Osteoblast (primary cell): ENCODE measurements at places on chromosomes 6 and 20. TPM values are rescaled to one million over a fixed set of nuclear protein-coding genes. Genes with fewer than 3 reads are reported as not detected.
A peak's percentile ranks its signal among the peaks of the same experiment; 100 is the strongest.

DNA sequence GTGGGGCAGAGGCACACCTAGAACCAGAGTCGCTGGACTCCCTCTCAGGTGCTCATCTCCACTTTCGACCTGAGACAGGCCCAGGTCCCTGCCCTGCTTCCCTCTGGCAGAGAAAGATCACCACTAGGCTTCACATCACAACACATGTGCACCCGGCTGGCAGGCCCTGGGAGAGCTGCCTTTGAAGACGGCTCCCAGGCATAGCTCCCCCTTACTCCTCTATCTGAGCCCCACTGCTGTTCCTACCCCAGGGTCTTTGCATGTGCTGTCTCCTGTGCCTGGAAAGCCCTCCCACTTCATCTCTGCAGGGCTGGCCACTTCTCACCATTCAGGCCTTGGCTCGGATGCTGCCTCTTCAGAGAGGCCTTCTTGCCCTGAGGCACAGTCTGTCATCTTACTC, 89.2 kb downstream of the NOL4L start:
- DNase-seq = no peak

DNA sequence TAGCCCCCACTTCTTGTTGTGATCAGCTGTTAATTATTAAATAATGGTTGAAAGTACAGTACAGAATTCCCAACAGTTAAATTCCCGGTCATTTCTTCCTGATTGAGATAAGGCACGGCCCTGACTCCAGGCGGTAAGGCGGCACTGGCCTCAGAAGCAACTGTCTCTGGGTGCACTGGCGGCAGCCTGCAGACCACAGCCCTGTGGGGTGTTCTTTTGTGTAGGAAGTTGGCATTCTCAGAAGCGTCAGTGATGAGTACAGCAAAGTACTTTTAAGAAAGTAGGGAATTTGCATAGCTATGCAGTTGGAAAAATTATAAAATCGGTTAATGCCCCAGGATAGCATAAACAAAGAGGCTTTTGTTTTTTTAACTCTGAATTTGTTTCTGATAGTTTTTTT, 50.5 kb downstream of the SAMD5 start:
- no peak for DNase-seq

DNA sequence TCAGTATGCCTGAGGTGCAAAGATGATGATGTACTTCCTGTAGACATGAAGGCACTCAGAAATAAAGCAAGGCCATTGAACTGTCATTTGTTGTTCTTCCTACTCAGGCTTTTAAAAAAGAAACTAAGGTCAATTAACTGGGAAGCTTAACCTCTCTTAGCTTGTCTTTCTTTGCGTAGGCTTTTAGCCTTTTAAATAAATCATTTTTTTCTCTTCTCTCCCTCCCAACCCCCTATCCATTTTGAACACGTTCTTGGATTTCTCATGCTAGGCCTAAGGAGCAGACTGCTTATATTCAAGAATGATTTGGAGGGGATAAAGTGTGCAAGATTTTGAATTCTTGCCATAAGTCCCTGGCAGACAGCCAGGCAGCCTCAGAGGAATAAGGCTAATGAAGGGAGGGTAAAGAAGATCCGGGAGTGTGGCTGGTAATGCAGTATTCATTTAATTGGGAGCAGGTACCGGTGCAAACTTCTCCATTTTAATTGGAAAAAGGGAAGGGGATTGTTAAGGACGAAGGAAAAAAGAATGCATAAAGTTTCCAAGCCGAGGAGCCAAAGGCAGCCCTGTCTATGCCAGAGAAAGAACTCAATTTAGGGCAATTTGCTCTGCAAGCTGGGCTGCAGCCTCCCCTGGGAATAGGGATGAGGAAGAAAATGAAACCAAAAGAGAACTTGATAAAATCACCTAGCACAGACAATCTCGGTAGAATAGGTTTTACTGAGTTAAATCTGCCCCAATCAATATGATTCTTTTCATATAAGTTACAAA, 343.8 kb upstream of the MMS22L start:
- no peak for DNase-seq

- no peak for DNase-seq
These were observed 9.4 kb upstream of the TAF8 start for GRCh38 chr6:42040856-42041480.

- DNase-seq = no peak
These were observed 70.5 kb downstream of the NPEPL1 start for GRCh38 chr20:58763076-58763475.

- no peak for DNase-seq
These were observed 33.5 kb upstream of the MCM9 start for GRCh38 chr6:118968416-118968815.

DNA sequence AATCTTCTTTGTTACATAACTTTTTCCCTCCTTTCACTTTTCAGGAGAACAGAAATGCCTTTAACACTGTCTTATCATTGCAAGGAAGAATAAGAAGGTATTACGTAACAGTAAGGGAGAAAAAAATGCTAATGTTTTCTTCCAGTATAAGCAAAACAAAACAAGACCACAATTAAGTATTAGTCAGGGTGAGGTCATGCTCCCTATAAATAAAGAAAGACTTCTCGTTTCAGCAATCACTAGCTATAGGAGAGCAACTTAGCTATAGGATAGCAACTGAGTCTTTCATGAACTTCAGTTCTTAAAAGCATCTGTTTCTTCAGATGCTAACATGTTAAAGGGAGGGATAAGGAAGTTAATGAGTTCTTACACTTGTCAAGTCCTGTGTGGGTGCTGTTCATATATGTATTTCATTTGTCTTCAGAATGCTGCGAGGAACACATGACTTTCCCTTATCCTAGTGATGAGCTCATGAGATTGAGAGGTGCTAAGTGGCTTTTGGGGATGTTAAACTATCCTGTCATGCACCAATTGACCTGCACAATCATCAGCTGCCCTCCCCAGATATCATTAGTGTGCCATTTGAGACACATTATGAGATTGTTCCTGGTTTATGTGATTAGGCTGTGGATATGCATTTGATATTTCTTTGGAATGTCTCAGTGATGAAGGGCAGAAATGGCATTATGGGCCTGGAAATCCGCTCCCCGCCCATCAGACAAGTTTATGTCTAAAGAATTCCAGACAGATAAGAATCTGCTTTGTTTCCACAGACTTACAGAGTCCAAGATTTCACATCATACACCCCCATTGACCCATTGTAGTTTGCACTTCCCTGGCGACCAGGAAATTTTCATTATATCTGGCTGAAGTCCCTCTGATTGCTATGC, 37.5 kb downstream of the LAMA4 start:
- peak; percentile 58 for DNase-seq

DNA sequence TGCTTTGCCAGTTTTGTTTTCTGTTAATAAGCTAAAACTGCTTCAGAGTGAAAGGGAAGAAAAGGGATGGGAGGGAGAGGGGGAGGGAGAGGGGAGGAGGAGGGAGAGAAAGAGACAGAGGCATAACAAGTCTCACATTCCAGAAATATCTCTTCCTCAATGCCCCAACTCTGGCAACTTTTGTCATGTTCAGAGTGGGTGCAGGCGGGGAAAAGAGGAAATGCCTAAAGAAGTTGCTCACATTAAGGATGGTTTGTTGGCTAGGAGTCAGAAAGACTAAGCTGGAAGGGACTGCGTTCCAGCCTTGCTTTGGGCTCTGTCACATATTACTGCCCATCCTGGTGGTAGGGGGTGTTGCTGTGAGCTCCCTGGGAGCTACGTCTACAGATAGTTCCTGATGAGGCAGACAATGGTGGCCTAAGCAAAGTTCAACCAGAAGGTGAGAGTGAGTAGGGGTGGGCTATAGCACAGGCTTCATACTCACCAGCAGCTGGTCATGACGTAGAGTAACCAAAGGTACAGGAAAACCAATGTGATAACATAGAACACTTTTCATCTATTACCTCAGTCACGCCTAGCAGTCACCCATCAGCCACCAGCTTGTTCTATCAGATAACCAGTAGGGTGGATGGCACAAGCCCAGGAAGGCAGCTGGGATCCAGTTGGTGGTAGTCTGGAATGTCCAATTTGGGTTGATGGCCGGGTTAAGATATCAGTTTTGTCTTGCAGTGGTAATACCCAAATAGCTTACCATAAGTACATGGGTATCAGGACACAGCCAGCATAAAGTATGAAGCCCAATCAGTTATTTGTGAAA, 2.1 kb downstream of the TSPYL4 start:
- DNase-seq = no peak

GRCh38 chr20:47734870-47735269, 50.4 kb downstream of the SULF2 start:
- no peak for DNase-seq

- DNase-seq = peak; percentile 98
These were observed 9.9 kb upstream of the BAK1 start for GRCh38 chr6:33589731-33590530.

DNA sequence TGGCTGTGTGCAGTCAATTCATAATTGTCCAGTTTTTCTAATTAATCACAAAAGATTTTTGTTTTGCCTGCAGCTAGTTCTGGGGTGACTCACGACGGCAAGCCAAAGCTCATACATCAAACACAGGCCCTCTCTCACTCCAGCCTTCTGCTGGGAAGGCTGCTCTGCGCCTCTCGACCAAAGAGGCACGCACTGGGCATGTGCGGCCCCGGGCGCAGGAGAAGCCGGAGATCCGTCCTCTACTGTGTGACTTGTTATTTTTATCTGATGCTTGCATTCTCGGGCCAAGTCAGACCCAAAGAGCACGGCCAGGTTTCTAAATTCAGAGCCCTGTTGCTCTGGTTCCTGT, 98.5 kb downstream of the TFAP2A start:
- no peak for DNase-seq

DNA sequence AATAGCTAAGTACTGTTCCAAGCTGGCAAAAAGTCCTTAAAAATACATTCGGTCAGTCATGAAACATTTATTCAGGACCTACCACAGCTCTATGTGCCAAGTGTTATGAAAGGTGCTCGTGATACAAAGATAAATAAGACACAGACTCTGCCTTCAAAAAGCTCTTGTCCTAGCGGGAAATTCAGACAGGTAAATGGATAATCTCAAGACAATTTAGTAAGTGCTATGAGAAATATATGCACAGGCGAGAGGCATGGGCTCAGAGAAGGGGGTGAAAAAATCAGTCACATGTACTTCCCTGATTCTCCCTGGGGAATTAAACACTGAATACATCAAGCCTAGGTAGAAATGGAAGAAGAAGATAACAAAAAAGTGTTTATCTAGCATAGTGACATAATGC, 49.8 kb upstream of the HEY2 start:
- DNase-seq = no peak

GRCh38 chr6:39517756-39518155, 195.3 kb upstream of the KCNK16 start:
- DNase-seq = peak; percentile 49

DNA sequence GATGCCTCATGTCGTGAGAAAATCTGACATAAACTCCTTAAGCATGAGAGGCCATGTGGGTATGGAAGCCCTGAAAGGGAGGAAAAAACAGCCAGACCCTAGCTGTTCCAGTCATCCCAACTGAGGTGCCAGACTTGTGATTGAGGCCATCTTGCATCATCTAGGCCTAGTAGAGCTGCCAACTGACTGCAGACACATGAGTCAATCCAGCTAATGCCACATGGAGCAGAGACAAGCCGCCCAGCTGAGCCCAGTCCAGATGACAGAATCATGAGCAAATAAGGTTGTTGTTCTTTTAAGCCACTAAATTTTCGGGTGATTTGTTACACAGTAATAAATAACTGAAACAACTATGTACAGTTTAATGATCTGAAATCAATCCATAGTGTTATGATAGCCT, 680.9 kb downstream of the MAFB start:
- DNase-seq = no peak

GRCh38 chr6:149254253-149254652, 63.3 kb upstream of the TAB2 start:
- DNase-seq = no peak

GRCh38 chr6:152503546-152503945, 133.6 kb downstream of the SYNE1 start:
- DNase-seq = peak; percentile 6

Gene DSP
- total RNA-seq = 84.0 and 119 TPM in 2 replicates

Gene TFAP2C
- total RNA-seq = under 0.01 TPM in 1 of 2 replicates, not detected in the other

Gene PRL
- total RNA-seq = under 0.01 TPM in 1 of 2 replicates, not detected in the other

Gene FBXO9
- 45.1 and 53.6 TPM in 2 replicates for total RNA-seq

Gene DCDC2
- total RNA-seq = under 0.01 TPM in 2 replicates

Gene SEC63
- total RNA-seq = 35.8 and 54.5 TPM in 2 replicates

Gene C6orf15
- total RNA-seq = not detected in 2 replicates

Gene PTGIS
- total RNA-seq = 33.6 and 89.8 TPM in 2 replicates

Gene C6orf120
- 53.0 and 54.3 TPM in 2 replicates for total RNA-seq

Gene MAS1
- total RNA-seq = under 0.01 TPM in 1 of 2 replicates, not detected in the other
